ENCODE measurements at places on chromosomes 5 and 9.

DNA sequence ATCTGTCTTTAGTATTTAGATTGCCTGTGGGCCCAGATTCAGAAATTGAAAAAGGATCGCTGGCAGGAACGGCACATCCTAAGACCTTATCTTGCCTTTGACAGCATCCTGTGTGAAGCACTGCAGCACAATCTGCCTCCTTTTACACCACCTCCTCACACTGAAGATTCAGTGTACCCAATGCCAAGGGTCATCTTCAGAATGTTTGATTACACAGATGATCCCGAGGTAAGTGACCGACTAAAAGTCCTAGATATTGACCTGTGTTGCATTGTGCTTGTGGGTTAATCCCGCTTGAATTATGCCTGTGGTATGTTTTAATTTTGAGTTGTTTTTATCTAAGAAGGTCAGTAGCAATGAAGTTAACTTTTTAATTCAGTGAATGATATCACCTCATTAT is 14.4 kb downstream of the NCBP1 start:
- DNase-seq, result no peak

GRCh38 chr5:139488260-139488659 is 5.7 kb upstream of the STING1 start:
- peak; percentile 34 for DNase-seq

- no peak for DNase-seq
Observed at GRCh38 chr5:126066836-126067235, 356.4 kb upstream of the GRAMD2B start.

DNA sequence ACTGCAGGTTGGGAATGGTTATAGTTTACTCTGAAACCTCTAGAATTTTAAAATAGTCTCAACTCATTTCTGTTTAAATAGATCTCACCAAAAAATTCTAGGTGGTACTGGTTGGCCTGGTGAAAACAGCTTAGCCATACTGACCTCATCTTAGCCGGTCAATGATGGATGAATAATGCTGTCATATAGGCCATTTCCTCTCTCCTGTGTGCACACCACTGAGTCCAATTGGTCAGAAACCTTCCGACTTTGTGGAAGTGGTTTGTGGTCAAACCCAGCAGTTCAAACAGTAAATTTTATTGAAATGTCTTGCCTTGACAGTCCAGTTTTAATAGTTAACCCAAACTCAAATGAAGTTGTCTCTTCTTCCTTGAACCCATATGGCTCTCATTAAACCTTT is 98.6 kb downstream of the GIN1 start:
- DNase-seq, result no peak

- no peak for DNase-seq
Observed at GRCh38 chr9:2255128-2255527, 240.0 kb downstream of the SMARCA2 start.

Data from CD4-positive, alpha-beta T cell treated with Interferon gamma for 1 hour (primary cell).